Iris pigment epithelial cell (primary cell): ENCODE measurements at places on chromosomes 7 and 10.

DNA sequence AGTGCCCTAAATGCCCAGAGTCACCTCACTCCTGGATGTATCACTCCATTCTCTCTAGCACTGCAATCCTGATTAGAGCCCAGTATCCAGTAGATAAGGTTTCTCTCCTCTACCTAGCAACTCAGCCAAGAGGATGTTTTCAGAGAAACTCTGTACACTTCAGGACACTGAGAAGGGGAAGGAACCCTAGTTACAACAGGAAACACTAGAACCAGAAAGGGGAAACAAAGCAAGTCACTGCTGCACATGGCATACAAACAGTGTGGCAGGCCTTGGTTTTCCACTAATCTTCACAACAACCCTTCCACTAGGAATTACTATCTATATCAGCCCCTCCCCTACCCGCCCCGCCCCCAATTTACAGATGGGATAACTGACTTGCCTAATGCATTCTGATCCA is 1.6 kb downstream of the FAM204A start:
- DNase-seq, result no peak

DNA sequence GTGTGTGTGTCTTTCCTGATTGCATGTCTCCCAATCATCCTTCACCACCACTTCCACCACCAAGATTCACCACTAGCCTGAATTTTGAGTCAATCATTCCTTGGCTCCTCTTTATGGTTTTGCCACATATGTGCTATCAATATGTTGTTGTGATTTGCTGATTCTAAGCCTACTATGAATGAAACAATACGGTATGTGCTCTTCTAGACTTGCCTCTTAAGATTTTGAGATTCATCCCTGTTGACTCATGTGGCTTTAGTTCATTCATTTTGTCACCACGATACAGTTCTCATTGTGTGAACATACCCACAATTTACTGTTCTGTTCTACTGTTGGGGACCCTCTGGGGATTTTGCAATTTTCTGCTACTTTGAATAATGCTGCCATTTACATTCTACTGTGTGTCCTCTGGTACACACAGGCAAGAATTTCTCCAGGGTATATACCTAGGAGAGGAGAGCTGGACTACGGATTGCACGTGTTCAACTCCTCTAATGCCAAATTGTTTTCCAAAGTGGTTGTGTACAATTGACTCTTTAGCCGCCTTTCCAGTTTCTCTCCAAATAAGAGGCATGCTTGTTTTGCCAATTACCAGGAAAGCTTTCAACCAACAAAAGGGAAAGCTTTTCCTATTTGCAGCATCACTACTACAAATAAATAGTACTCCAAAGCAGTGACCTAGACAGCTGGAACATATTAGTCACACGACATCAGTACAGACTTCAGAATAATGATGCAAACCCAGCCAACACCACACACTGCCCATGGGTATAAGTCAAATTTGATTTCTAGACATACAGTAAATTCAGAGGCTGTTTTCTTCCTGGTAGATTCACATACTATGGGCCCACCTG is 30.0 kb downstream of the SGMS1 start:
- peak; percentile 92 for DNase-seq

DNA sequence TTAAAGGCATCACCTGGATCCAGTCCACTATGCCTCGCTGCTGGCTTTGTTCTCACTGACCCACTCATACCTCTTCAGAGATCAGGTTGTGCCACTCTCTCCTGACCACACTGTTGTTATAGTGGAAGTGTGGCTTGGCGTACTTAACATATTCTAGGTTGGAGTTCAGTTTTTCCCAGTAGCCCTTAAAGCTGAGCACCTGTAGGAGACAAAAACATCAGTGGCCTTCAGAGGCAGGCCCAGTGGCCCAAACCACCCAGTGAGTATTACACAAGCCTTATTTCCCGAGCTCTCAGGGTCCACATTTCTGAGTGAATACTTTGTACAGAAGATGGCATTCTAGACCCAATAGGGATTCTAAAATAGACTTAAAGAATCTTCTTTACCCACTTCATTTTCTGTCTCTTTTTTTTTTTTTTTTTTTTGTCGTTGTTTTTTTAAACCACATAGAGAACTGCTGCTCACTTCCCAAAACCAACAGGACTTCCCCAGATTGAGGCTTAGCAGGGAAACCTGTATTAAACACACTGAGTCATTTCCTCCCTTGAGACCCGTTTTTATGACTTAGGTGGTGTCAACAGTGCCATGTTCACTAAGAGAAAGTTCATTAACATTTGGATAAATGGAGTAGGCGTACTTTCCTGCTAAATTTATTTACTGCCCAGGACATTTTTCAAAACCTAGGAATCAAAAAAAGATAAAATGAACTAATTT is 85.8 kb downstream of the GSAP start:
- no peak for DNase-seq

GRCh38 chr7:38630720-38631673 is at the start of gene AMPH:
AMPH (minus strand) TSS chr7:38631373; CDS start chr7:38631351, 22 bp downstream.
- DNase-seq, result peak; percentile 28

- DNase-seq, result peak; percentile 93
Observed at GRCh38 chr7:140059273-140060242, 3.2 kb downstream of the PARP12 start.

DNA sequence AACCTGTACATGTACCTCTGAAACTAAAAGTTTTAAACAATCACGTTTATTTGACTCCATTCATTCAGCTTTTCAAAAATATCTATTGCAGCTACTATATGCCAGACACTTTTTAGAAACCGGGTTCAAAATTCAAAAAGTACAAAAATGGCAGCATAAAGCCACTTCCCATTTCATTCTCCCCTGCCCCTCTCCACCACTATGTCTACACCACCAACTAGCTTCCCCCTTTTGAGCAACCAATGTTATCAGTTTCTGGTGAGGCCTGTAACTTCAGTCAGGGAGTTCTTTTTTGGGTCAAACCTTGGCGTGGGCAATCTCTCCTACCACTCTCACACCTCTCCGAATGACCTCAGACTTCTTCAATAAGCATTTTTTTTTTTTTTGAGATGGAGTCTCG is 11.5 kb upstream of the HHEX start:
- DNase-seq, result no peak

DNA sequence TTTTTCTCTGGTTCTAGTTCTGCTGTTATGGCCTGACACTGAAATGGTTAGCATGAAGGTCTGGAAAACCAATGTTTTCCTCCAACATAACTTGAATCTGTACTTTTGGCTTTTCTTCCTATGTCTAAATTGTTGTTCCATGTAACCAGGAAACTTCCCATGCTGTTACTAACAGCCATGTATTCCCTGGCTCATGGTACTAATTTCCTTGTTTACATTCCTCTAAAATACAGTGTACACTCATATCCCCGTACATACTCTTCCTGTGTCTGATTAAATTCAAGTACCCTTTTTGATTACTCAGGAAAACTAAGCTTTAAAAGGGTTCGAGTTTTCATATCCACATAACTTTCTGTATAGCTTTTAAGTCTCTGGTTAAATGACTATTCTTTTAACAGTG is 12.3 kb upstream of the ACSM6 start:
- peak; percentile 21 for DNase-seq

DNA sequence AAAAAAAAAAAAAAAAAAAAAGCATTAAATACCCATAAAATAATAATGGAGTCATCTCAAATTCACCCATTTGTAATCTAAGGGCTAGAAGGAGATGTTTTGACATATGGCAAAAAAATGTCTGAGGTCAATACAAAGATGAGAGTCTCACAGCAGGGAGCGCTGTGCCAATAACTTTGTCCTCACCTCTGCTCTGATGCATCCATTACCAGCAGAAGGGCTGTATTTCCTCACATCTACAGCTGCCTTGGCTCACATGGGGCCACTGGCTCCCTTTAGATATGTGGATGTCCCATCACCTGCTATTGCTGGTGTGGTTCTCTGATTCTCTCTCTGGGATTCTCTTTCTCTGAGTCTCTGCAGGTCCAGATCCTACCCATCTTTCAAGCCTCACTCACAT is 90.3 kb upstream of the FAM133B start:
- DNase-seq, result peak; percentile 38

- no peak for DNase-seq
Observed at GRCh38 chr10:130606001-130606405, 469.8 kb downstream of the GLRX3 start.

GRCh38 chr10:33749067-33749735 is 414.7 kb upstream of the NRP1 start:
- no peak for DNase-seq

DNA sequence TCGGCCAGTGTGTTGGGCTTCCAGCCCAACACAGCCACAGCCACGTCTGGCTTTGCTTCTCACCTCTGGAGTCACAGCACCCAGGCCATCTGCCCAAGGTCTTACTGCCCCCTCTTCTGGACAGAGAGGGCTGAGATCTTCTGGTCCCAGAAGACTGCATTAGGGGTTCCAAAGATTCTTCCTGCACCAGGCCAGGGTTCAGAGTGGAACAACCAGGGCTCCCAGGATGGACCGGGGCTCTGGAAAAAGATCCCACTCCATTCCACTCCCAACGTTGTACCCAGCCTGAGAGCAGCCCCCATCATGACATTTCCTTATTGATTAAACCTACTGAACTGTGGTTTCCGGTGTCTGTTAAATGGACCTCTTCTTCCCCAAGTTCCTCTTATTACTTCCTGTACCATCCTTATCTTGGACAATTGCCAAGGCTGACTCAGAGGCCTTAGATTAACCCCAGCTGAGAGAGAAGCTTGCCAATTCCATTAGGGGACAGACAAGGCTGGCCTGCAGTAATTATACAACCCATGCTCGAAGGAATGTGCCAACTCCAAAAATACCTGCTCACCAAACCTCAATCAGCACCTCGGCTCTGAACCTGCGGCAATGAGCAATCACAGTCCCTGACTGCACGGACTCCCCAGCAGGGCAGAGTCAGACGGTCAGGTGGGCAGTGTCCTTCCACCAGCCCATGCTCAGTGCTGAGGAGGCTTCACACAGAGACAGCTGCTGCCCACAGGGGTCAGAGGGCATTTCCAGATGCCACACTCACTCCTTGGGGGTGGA is 47.9 kb upstream of the NPFFR1 start:
- peak; percentile 94 for DNase-seq

DNA sequence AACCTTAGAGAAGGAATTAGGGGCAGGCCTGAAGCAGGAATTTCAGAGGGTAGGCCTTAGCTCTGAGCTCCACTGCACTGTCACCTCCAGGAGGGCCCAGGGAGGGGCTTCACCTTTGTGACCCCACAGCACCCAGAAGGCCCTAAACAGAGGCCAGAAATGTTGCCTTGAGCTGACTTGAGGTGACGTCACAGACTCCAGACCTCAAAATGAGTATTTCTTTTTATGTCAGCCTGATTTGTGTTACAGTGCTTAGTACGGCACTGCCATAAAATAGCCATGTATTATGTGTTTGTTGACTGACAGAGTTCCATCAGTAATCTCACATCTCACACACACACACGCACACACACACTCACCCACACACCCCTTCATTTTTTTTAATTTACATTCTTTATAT is 211.2 kb downstream of the CCDC3 start:
- DNase-seq, result no peak

DNA sequence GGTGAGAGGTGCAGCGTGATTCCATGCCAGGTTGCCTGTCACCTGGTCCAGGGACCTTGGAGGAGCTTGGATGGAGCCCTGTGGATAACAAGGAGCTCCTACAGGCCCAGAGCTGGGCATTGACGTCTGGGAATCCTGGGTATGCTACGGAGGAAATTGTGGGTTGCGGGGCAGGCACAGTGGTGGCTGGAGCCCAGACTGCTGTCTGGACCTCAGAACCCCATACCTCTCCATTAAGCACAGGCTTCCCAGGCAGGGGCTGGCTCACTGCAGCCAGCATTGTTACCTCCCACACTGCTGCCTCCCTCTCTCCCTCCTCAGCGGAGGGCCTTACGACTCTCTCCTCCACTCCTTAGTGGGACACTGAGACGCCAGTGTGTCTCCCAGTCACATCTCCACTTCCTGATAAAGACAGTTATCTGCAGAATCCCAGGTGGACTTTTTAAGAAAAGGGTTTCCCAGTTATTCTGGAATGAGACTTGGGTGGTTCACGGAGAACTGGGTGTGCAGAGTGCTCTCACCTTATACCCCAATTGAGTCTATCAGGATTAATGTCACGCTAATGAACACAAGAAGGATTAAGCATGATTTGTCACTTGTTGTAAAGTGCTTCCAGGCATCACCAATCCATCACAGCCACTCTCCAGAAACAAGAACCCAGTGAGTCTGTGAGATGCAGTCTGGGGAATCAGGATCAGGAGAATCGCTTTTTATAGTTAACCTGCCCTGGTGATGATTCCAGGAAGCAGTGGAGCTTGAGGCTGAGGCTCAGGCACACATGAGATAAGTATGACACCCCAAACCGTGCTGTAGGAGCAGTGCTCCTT is 309.4 kb downstream of the RPS24 start:
- no peak for DNase-seq

DNA sequence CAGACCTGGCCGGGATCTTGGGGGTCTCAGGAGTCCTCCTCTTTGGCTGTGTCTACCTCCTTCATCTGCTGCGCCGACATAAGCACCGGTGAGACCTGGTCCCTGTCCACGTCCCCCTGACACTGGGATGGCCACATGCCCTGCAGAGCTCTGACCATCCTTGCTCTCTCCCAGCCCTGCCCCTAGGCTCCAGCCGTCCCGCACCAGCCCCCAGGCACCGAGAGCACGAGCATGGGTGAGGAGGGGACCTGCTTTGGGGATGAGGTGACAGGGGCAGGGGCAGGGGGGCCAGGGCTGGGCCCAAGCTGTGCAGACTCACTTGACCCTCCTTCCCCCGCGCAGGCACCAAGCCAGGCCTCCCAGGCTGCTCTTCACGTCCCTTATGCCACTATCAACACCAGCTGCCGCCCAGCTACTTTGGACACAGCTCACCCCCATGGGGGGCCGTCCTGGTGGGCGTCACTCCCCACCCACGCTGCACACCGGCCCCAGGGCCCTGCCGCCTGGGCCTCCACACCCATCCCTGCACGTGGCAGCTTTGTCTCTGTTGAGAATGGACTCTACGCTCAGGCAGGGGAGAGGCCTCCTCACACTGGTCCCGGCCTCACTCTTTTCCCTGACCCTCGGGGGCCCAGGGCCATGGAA is 959 bp downstream of the PVRIG start:
- no peak for DNase-seq

DNA sequence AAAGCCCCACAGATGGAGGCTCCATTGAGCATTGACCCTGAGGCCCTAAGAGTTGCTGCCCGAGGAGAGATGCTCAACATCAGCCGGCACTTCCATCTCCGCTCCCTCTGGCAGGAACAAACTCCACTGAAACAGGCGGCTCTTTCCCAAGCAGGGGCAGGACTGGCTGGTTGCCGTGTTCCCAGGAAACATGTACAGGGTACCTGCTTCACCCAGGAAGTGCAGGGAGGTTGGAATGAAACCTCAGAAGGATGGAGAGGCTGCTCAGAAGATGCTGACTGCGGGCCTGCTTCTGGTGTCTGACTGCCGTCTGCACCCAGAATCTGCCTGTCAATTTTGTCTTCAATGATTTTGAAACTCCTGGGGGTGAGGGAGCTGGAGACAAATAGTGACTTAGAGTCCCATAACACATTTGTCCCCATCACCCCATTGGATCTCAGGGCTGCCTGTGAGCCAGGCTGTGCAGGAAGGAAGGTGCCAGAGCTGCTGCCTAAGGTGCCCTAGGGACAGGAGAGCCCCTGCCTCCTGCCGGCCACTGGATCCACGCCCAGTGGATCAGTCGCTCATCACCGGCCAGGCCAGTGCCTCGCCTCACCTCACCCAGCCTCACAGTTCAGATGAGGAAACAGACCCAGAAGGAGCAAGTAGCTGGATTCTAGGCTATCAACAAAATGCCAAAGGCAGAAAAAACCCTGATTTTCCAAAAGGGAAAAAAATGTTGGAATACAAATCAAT is 237.3 kb downstream of the PTPRN2 start:
- no peak for DNase-seq

GRCh38 chr7:111787741-111788140 is 225.4 kb upstream of the IMMP2L start:
- no peak for DNase-seq

- DNase-seq, result no peak
Observed at GRCh38 chr7:127057918-127058317, 194.8 kb downstream of the GRM8 start.
